CD4-positive, alpha-beta memory T cell (primary cell): ENCODE measurements at places on chromosomes 4 and X. TPM values are rescaled to one million over a fixed set of nuclear protein-coding genes. Genes with fewer than 3 reads are reported as not detected.

- DNase-seq = no peak
Measured at GRCh38 chr4:121148000-121148399, 16.1 kb downstream of the TNIP3 start.

GRCh38 chr4:72330381-72330780 is 238.6 kb downstream of the ADAMTS3 start:
- no peak for DNase-seq

DNA sequence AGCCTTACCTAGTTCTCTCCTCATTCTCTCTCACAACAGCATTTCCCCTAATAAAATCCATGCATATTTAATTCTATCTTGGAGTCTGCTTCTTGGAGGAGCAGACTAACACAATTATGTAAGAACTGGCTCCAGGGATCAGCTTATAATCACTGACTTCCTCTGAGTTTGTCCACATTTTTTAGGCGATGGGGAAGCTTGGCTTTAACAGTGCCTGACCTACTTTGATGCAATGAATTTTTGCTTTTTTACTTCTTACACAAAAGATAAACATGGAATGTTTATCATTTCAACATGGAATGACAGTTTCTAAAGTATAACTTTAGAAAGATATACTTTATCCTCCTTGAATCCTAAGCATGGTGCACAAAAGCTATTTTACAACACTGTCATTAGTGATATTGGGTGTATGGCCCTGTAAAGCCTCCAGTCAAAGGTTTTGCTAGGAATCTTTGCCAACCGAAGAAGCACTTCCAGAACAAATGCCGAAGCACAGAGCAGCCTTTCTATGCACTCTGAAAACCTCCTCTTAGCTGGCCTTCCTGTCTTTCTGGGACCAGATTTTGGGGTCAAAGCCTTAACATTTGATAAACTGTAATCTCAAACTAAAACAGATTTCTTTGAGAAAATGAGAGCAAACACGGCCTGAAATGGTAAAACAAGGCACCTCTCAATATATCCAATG is 736 bp downstream of the BDH2 start:
- no peak for DNase-seq

- no peak for DNase-seq
Measured at GRCh38 chrX:100274916-100275315, 135.2 kb downstream of the PCDH19 start.

DNA sequence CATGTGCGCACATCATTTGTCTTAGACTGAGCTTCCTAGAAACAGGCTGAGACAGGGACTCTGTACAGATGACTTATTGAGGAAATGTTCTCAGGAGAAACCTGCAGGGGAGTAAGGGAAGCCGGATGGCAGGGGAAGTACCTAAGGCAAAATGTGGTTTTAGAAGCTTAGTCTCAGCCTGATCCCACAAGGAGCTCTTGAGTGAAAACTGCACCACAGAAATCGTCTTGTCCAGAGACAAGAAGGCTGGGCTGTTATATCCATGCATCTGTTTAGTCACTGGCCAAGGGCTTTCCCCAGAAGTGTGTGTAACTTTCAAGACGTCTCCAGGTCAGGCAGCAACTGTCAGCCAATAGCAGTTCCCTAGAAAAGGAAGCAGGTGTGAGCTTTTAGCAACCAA is 86.0 kb downstream of the FUNDC1 start:
- no peak for DNase-seq

DNA sequence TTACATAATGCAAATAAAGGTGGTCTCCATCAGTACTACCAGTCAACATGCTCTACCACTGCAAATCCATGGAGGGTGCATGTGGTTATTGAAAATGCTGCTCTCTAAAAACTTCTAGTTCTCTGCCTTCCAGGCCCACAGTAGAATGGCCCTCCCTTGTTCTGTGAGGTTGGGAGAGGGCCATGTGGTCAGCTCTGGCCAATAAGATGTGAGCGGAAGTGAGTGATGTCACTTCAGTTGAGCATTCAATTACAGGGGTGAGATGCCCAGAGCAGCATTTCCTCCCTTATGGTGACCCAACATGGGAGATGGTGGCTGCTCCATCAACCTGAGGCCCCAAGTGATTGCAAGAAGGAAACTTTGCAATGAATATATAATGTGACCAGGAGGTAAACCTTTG is 148.8 kb downstream of the CPEB2 start:
- DNase-seq = no peak

DNA sequence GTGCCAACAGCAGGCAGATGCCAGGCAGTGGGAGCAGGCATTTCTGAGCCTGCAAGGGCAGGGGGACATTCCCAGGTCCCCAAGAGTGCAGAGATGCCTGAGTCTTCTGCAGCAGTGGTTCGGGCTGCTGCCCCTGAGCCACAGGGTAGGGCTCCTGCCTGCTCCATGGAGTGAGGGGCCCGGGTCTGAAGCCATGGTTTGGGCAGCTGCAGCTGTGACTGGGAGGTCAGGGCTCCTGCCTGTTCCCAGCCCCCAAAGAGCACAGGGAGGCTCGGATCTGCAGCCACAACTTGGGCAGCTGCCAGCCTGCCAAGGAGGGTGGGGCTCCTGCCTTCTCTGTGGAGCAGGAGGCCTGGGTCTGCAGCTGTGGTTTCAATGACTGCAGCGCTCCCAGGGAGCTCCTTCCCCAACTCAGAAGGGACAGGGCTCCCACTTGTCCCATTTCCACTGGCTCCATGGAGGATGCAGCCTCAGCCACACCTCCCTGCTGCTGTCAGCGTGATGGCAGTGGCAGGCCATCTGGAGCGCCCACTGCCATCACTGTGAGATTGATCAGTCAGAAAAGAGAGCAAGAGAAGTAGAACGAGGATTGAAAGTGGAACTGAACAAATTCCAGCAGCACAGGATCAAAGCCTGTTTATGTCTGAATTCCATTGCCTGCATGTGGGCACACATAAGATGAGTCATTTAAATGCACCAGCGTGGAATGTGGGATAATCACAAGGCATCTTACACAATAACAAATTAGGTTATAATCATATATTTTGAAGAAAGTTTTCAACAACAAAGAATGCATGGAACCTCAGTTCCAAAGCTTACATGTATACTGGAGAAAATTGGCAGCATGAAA is 93.1 kb upstream of the CXorf51A start:
- DNase-seq = no peak

The CD40LG gene
- 109 TPM for polyA plus RNA-seq

The EDA2R gene
- polyA plus RNA-seq = 0.08 TPM

The SOWAHD gene
- polyA plus RNA-seq = 2.6 TPM

The FBXW7 gene
- polyA plus RNA-seq = 36.2 TPM
